ENCODE measurements at places on chromosomes 16 and 17. TPM values are rescaled to one million over a fixed set of nuclear protein-coding genes. Genes with fewer than 3 reads are reported as not detected.

ADAD2 gene
- not detected for total RNA-seq

GRCh38 chr16:49839017-49839825 lies 16.7 kb downstream of the ZNF423 start:
- no peak for DNase-seq

DNA sequence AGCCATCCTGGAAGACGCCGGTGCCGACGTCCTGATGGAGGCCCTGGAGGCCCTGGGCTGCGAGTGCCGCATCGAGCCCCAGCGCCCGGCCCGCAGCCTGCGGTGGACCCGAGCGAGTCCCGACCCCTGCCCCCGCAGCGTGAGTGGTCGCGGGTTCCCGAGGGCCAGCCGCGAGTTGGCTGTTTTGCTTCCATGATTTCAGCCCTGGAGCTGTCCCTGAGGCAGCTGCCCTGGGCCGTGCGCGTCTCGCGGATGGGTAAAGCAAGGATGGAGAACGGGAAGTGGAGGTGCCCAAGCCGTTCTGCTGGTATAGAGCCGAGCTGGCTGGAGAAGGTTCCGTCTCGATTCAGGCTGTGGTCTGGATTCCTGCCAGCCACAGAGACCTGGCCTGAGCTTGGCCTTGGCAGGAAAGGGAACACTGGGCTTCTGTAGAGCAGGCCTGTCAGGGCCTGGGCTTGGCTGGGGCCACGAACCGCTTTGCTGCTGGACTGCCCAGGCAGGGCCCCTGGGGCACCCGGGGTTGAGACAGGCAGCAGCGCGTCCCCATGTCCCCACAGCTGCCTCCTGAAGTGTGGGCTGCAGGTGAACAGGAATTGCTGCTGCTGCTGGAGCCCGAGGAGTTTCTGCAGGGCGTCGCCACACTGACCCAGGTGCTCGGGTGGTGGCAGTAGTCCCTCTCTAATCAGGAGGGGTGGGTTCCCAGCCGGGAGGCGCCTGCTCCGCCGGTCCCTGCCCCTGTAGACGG lies 941 bp upstream of the MRPS34 start:
- no peak for DNase-seq

- no peak for DNase-seq
Observed at GRCh38 chr16:64304396-64304795, 817.5 kb downstream of the CDH11 start.

GRCh38 chr17:41329279-41329948 lies 13.9 kb upstream of the KRTAP17-1 start:
- peak; percentile 13 for DNase-seq

DNA sequence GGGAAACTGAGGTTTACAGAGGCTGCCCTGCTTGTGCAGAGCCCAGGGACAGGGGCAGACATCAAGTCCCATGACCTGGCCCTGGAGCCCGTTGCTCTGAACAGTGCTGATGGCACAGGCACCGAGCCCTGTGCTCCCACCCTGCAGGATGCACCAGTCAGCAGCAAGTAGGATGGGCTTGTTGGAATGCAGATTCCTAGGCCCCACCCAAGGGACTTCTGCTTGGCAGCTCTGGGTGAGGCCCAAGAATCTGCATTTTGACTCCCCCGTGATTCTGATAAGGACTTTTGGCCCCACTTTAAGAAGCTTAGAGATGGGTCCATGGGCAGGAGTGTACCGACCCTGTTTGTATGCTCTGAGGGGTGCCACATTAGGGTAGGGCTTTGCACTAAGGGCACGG lies 23.3 kb downstream of the LASP1 start:
- no peak for DNase-seq

GRCh38 chr17:1056761-1057160 lies 59.8 kb downstream of the TIMM22 start:
- DNase-seq = no peak

DNA sequence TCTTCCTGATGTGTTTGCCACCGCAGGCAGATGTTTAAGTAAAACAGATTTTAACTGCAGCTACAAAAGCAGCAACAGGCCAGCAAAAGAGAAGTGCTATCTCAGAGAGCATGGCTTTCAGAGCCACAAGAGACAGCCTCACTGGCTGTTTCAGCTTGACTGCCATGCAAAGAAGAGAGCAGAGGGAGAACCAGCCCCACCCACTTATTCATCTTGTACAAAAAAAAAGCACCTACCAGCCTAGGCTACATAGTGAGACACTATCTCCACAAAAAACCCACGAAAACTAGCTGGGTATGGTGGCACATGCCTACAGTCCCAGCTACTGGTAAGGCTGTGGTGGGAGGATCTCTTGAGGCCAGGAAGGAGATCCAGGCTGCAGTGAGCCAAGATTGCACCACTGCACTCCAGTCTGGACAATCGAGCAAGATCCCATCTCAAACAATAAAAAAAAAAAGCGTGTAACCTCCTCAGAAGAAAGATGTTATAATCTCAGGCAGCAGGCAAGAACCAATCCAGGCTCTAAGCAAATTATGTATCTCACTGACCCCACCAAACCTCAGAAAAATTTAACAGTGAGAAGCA lies 30.0 kb downstream of the STH start:
- DNase-seq = no peak

- DNase-seq = no peak
Observed at GRCh38 chr17:2111691-2112090, 56.8 kb downstream of the HIC1 start.

- no peak for DNase-seq
Observed at GRCh38 chr17:58693208-58693607, 806 bp downstream of the RAD51C start.

DNA sequence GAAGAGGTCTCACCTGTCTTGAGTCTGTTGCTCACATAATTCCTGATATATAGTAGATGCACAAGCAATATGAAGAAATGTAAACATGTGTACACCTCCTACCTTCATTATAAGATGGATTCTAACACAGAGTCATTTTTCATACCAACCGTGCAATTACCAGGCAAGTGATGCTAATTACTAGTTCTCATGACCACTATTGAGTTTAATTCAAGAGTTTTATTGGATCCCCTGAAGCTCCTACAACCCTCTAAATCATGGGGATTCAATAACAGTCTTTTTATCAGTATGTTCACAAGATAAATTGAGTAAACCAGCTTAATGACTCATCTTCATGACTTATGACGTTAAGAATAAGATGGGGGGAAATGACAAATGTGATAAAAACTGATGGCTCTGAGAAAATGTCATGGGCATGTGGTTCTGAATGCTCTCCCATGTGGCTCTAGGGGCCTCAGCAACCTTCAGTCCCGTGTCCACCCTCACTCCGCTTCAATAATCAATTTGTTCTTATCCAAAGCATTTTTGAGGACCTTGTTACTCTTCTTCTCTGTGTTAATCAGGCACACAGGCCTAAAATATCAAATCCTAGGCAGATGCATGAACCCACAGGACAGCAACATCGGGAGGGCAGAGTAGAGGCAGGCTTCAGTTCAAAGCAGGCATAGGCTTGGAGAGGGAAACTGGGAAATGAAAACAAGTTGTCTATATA lies 42.8 kb downstream of the PRAC1 start:
- no peak for DNase-seq

DNA sequence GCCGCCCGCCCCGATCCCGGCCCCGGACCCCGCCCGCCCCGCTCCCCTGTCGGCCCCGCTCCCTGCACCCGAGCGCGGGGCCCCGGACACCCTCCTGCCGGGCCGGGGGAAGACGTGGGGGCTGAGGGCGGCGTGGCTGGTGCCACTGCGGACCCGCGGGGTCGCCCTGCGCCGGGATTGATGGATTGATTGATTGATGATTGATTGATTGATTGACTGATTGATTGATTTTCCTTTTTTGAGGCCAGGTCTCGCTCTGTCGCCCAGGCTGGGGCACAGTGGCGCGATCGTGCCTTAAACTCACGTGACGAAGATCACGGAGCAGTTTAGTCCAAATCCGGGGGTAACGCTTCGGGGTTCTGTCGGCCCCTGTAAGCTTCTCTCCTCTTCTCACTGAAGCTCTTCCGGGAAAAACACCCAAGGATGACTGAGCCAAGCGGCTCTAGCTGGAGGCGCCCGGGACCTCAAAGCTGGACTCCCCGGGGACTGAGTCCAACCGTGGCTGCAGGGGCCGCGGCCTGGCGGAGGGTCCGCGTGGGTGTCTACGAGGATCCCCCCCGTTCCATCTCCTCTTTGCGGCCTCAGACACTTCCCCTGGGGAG lies 40.2 kb upstream of the BHLHA9 start:
- no peak for DNase-seq

TBC1D3C gene
- not detected for total RNA-seq

CSH2 gene
- 1.8 TPM for total RNA-seq

DNA sequence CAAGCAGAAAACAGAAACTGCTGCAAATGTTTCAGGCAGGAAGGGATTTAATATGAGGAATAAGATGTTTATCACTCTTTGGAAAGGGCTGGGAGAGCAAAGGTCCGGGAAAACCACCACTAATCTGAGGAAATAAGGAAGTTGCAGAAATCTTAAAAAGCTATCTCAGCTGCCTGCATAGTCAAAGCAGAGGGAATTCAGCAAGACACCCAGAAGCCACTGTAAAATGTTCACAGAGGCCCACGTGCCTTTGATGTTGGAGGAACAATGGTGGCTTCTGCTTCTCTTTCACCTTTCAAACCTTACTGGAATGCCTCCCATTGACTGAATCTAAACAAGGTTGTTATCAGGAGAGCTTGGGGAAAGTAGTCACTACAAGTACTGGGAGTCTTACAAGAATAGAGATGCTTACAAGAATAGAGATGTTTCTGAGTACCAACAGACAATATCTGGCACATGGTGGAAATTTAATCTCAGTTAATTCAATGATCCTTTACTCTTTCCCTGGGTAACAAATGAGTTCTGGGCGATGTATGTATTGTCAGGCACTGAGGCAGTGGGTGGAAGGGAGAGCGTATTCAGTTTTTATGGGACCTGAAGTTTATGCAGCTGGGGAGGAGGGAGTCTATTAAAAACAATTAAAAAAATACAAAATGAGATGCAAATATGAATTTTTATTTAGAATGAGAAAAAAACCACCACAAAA lies 56.1 kb upstream of the MED13 start:
- DNase-seq = no peak

GRCh38 chr16:47774661-47775060 lies 313.5 kb downstream of the PHKB start:
- no peak for DNase-seq

GRCh38 chr17:61487161-61487988 lies 35.2 kb downstream of the TBX4 start:
- no peak for DNase-seq

BPTF gene
- total RNA-seq = 162 TPM

GRCh38 chr16:69924777-69925191 lies 26.4 kb upstream of the CLEC18A start:
- DNase-seq = no peak

GRCh38 chr16:56628486-56629350 lies 3.1 kb downstream of the MT1E start:
- DNase-seq = no peak

TBX2 gene
- 1.3 TPM for total RNA-seq

DNA sequence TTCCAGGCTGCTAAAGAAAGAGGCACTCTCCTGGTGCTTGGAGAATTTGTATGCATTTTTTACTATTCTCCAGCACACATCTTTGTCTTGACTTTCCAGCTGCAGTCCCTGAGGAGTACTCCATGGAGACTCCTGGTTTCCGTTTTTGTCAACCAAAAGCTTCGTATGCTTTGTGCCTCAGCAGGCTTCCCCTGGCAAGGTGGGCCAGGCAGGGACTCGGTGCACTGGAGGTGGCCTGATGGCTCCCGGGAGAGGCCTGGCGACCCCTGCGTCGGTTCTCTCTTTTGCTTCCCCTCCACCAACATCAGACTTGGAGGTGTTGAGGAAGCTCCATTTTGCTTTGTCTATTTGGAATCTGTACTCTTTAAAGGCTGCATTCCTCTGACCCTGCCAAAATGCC lies 23.7 kb downstream of the CDK5R1 start:
- DNase-seq = no peak

SRCIN1 gene
- total RNA-seq = 34.7 TPM

- no peak for DNase-seq
Observed at GRCh38 chr16:49585143-49585832, 211.7 kb downstream of the C16orf78 start.

CORO6 gene
- total RNA-seq = 1.3 TPM

BRICD5 gene
- 12.3 TPM for total RNA-seq

- DNase-seq = no peak
Observed at GRCh38 chr17:65670667-65671371, 109.4 kb upstream of the AXIN2 start.

HSD3B7 gene
- 1.8 TPM for total RNA-seq

UNC13D gene
- 1.6 TPM for total RNA-seq

- DNase-seq = no peak
Observed at GRCh38 chr17:44827863-44828262, 2.2 kb downstream of the GJC1 start.

CTCF gene
- 44.8 TPM for total RNA-seq

GGT6 gene
- total RNA-seq = not detected

DNA sequence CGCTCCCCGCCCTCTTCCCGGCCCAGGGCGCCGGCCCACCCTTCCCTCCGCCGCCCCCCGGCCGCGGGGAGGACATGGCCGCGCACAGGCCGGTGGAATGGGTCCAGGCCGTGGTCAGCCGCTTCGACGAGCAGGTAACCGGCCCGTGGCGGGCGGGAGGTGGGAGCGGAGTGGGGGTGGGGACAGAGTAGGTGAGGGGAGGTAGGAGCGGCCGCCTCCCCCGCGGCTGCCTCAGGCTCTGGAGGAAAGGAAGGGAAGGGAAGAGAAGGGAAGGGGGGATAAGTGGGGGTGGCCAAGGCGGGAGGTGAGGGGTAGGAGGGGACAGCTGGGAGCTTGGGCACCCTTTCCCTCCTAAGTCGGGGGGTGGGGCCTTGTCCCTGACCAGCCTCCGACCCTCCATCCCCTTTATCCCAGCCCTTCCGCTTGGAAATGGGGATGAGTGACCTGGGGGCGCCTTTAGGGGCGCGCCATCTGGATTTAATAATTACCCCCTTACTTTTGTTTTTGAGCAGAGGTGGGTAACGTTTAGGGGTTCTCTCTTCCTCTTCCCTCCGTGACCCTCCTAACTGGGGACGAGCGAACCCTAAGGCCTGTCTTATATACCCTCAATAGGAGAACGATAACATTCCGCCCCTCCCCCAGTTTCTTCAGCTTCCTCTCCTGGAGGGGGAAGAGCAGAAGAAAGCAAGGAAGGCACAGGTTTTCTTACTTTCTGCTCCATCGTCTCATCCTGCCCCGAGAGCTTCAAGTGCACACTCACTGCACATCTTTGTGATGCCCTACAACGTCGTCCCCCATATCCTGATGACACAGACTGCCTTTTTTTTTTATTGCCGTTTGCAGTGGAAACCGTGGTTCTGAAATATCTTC lies 694 bp downstream of the NF1 start:
- peak; percentile 60 for DNase-seq

FSCN2 gene
- total RNA-seq = 4.0 TPM

GRCh38 chr17:79413611-79414010 lies 197.2 kb downstream of the RBFOX3 start:
- peak; percentile 85 for DNase-seq

GRCh38 chr17:81683584-81684441 lies at the start of the genes ARL16 and HGS:
Gene ARL16, minus strand, starts transcription at chr17:81683797. Its CDS starts 44 bp downstream, at chr17:81683753.
Gene HGS, plus strand, starts transcription at chr17:81684011. Its CDS starts 56 bp downstream, at chr17:81684067.
- DNase-seq = peak; percentile 99

Data from cerebellum (tissue), 4 donors.